ENCODE measurements at places on chromosomes 2 and 18.

DNA sequence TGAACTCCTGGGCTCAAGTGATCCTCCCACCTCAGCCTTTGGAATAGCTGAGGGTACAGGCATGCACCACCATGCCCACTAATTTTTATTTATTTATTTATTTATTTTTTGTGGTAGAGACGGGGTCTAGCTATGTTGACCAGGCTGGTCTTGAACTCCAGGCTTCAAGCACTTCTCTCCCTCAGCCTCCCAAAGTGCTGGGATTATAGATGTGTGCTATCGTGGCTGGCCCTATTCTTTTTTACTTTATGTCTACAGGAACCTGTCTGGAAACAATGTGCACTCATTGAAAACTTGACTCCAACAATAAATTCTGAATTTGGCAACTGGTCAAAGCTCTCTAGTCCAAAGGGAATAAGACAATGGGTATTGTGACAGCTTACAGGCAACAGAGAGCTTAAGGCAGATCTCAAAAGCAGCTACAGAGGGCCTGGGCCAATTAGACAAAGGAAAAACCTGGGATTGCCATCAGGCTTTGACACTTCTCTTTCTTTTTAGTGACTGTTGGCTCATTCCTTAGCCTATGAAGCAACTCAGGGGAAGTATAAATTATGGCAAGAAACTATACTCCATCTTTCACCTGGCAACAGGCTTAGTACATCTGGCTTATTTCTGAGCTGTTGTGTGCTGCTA is 55.1 kb upstream of the RAPGEF4 start:
- no peak for DNase-seq

GRCh38 chr18:48983793-48984437 is 33.1 kb upstream of the SMAD7 start:
- DNase-seq: no peak

- no peak for DNase-seq
These were observed 138.6 kb upstream of the GLI2 start for GRCh38 chr2:120596990-120597594.

- no peak for DNase-seq
These were observed 62.9 kb upstream of the NDUFV2 start for GRCh38 chr18:9039441-9040071.

GRCh38 chr18:3603421-3604234 is 153.7 kb downstream of the TGIF1 start:
- no peak for DNase-seq

- DNase-seq: no peak
These were observed 13.9 kb downstream of the VIL1 start for GRCh38 chr2:218432676-218433365.

- DNase-seq: no peak
These were observed 16.7 kb downstream of the L3MBTL4 start for GRCh38 chr18:6397931-6398566.

- no peak for DNase-seq
These were observed 174.3 kb downstream of the BCL2 start for GRCh38 chr18:63145166-63145850.

- DNase-seq: no peak
These were observed 10.3 kb downstream of the EDAR start for GRCh38 chr2:108978709-108979111.

DNA sequence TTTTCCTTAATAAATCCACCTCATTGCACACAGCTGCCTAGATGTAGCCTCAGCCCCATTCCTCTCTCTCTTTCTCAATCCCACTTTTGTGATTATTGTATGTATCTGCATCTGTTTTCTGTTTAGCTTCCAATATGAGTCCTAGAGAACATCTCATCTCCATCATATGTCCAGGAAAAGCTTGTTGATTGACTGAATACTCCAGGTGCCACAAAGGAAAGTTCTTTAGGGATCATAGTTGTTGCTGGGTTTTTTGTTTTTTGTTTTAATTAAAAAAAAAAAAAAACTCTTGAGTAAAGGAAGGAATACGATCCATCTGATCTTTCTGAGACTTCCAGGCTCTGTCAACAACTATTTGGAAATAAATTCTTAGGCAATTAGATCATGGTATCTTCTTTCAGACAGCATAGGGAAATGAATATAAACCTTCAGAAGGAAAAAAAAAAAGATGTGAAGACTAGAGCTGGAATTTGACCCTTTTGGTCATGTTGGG is 42.5 kb downstream of the KIAA2012 start:
- no peak for DNase-seq

DNA sequence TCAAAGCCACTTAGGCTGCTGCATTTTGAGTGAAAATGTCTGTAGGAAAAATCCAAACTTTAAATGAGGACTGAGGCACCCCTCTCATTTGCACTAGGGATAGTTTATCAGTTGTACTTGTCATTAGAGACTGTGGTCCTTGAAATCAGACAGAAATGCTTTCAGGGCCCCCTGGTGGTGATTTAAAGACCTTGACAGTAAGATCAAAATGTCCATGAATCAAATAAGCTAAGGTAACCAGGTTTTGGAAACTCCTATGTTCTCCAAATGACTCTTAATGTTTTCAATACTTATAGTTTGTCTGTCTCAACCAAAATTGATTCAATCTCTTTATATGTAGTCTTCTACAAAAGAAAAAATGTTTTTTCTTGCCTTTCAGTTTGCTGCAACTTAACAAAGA is 28.8 kb upstream of the DDX18 start:
- no peak for DNase-seq

DNA sequence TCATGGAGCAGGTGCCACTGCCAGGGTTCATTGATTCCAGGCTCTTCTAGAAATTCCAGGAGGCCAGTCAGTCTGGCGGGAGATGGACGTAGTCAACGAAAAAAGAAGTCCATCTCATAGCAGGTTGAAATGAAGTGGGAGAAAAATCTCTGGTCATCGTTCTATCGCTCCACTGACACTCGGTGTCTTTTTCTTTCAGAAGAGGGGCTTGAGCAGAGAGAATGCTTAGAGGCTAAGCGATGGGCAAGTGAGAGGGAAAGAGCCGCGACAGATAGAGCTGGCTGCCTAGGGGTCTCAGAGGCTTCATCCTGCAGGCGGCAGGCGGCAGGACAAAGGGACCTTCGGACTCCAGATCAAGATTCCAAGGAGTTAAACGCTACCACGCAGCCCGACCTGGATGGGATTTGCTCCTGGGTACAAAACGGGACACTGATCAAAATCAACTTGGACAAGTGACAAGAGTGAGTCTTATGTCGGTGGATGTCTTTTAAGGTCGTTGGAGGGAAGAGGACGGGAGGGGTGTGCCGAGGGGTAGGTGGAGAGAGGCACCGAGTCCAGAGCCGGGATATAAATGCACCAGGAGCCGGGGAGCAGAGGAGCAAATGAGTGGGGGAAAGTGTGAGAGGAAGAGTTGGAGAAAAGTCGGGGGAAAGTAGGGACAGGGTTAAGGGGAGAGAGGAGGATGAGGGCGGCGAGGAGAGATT is 677 bp upstream of the TMEM178A start:
- DNase-seq: no peak

DNA sequence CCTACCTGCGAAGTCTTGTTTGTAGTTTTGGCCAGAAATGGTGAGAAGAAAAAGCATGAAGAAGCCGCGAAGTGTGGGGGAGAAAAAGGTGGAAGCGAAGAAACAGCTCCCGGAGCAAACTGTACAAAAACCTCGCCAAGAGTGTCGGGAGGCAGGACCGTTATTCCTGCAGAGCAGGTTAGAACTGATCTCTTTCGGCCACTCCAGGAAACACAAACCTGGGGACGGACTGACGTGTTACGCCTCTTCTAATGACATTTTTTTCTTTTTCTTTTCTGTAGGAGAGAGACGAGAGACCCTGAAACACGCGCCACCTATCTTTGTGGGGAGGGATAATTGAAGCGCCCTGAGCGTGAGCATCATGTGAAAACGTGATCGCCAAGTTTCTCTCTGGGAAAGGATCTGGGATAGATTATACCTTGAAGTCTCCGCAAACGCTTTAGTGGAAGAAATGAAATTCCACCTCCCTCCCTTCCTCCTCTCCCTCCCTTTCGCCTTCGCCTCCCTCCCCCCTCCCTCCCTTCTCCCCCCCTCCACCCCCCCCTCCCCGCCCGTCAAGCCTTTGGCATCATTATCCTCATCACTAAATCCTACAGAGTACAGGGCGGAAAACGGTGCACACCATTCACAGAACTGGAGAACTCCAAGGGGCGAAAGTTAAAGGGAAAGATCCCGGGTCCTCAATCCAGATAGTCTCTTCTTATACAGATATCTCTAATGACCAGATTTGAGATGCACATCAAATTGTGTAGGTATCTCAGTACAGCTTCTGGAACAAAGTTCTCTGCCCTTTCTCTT is at the start of gene ZEB2:
Gene ZEB2, minus strand, starts transcription at position 186 of the 798 bp plus-strand sequence. CDS start 2,769 bp downstream, outside the sequence.
- no peak for DNase-seq

- DNase-seq: no peak
These were observed 145.8 kb downstream of the MCFD2 start for GRCh38 chr2:46769809-46770208.

DNA sequence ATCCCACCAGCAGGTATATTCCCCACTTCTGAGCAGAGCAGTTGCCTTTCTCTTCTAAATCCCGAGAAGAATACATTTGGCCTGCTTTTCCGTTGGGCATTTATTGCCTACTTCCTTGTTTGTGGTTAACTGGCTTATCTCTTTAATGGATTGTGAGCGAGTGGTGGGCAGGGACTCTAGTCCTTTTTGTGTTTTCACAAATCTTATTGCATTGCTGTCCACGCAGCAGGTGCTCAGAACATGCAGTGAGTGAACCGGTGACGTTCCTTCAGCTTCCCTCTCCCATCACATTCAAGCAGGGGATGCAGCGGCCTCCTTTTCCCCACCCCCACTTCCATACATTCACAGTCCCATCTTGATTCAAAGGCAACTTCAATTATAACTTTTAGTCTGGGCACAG is 28.9 kb upstream of the GAREM2 start:
- no peak for DNase-seq

- DNase-seq: no peak
These were observed 136.1 kb upstream of the LGALSL start for GRCh38 chr2:64317707-64318475.

- DNase-seq: no peak
These were observed 822 bp downstream of the UBE2E3 start for GRCh38 chr2:180980943-180981911.

DNA sequence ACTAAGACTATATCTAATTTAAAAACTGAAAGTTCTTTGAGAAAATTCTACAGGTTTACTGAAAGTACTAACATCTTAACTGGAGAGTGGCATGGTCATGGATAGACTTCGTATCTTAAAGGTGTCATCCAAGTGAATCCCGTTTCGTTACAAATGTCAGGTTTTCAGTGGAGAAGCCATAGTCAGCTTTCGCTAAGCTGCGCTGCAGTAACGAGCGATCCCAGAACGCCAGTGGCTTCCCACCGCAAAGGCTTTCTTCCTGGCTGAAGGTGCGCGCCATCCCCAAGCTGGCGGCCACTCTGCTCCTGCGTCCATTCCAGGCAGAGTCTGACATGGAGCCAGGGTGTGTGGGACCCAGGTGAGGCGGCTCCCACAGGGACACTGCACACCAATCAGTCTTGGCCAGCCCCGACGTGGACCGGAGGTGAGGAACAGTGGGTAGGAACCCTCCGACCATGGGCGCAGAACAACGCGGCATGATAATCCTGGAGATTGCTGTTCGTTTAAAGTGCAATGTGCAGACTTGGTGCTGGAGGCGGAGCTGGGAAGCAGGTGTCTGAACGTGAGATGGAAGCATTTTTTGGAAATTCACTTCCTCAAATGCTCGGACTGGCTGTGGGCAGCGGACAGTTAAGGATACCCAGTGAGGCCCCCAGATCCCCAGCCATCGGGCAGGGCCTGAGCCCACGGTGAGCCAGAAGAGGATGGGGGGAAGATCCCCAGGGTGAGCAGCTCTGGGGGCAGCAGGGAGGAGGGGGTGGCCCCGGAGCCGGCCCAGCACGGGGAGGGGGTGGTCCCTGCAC is 27.8 kb upstream of the KCNG2 start:
- no peak for DNase-seq

- DNase-seq: no peak
These were observed 377.5 kb upstream of the CYRIA start for GRCh38 chr2:17043173-17043572.

GRCh38 chr2:227888289-227888688 is 16.9 kb downstream of the DAW1 start:
- DNase-seq: no peak

DNA sequence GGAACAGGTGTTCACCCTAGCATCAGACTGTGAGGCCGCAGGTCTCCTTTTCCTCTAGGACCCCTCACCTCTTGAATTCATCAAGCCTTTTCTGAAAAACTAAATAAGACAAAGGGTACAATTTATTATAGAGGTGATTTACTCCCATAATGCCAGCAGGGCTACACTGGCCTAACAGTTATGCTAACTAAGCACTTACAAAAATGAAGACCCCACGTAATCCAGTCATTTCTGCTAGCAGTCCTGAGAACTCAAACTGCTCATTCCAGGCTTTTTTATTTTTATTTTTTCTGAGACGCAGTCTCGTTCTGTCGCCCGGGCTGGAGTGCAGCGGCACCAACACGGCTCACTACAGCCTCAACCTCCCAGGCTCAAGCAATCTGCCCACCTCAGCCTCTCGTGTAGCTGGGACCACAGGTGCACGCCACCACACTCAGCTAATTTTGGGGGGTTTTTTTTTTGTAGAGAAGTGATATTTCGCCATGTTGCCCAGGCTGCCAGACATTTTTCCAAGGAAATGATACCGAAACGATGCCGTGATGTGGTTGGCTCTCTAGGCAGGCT is 14.2 kb downstream of the CAPG start:
- no peak for DNase-seq

GRCh38 chr2:74648009-74648443 is at the start of gene M1AP:
TSS of gene M1AP (minus strand) at chr2:74648330. CDS start at chr2:74640275, 8,055 bp downstream.
- no peak for DNase-seq

GRCh38 chr2:195238379-195238778 is 418.6 kb upstream of the SLC39A10 start:
- no peak for DNase-seq

GRCh38 chr2:211181626-211182025 is 625.2 kb downstream of the CPS1 start:
- DNase-seq: no peak

DNA sequence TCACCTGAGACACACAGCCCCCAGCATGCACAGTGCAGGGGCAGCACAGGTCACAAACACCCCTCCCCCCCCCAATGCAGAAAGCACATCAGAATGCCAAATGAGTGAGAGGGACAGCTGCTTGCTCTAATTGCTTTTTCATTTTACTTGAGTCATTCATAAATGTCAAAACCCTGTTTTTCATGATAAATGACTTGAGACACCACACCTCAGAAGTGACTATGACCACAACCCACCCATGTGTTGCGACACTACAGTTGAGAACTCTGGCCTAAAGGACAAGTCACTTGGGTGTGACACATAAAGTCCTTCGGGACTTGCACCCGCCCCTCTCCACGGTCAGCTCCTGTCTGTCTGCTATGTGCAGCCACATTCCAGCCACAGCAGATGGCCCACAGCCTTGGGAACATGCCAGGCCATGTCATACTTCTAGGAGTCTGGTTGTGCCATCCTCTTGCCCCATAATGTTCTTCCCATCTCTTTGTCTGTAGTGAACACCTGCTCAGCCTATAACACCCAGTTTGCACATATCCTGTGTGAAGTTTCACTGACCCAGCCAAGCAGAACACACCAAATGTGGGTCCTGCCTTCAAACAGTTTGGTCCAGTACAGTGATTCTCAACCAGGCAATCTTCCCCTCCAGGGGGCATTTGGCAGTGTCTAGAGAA is 30.2 kb upstream of the RIOK3 start:
- no peak for DNase-seq

GRCh38 chr2:30643674-30644073 is 163.6 kb downstream of the CAPN13 start:
- DNase-seq: no peak

Measured in stimulated activated CD4-positive, alpha-beta T cell treated with anti-CD3 and anti-CD28 coated beads, Interleukin-1b, Interleukin-23, amount 100 ng/mL, for 1 hour (primary cell).